WTC11 (cell line): ENCODE measurements at places on chromosomes 1 and 21. TPM values are rescaled to one million over a fixed set of nuclear protein-coding genes. Genes with fewer than 3 reads are reported as not detected.

DNA sequence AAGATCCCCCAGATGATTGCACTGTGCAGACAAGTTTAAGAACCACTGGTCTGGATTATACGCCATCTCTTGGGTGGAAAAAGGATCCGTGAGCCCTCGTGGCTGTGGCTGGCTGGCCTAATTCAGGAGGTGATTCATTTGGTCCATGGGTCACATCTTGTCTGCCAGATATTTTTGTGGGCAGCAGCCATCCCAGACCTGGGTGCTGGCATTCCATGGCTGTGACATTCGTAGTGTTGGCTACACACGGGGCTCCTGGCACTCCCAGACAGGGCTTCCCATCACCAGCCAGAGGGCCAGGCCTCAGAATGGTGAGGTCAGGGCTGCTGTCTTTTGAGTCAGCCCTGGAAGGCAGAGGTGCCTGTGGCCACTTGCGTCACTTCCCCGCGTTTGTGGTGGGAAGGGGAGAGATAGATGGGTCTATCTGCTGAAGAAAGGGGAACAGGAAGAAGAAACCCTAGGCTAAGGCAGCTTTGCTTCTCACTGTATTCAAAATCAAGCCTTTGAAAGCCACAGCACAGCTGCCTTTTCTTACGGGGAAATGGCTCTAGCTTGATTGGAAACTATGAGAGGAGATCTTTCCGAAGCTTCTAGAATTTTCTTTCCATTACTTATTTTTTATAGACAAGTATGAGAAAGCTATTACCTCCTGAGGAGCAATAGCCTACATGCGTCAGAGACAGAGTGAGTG is 32.4 kb downstream of the EIF2D start:
- H3K4me1 ChIP-seq: peaks cover 7% of the 10 kb centered on the region
- no peaks in the 10 kb centered on the region for H3K27me3 ChIP-seq
- H3K4me3 ChIP-seq: no peak overlapping the region
- no peak for DNase-seq

The OVAAL gene
- not detected in 3 replicates for total RNA-seq

GRCh38 chr21:44347911-44348451 is 5.4 kb upstream of the TRPM2 start:
- no peak overlapping the region for H3K27ac ChIP-seq
- H3K36me3 ChIP-seq: no peaks in the 10 kb centered on the region
- peaks cover 35% of the 10 kb centered on the region for H3K27me3 ChIP-seq
- peaks cover 1% of the 10 kb centered on the region; the same call in 1 of the 2 replicates for H3K4me1 ChIP-seq

The SFN gene
- 8.0 to 14.3 TPM (median 8.0 TPM) in 3 replicates for total RNA-seq

The HUNK gene
- total RNA-seq: 5.0 to 7.0 TPM (median 6.1 TPM) in 3 replicates

GRCh38 chr1:229258757-229259060 is 12.2 kb upstream of the RAB4A start:
- no peak for DNase-seq
- no peak overlapping the region for H3K4me3 ChIP-seq
- no peaks in the 10 kb centered on the region for H3K27me3 ChIP-seq
- no peaks in the 10 kb centered on the region for H3K36me3 ChIP-seq
- H3K4me1 ChIP-seq: peaks cover 25% of the 10 kb centered on the region
- no peak overlapping the region; the same call in 1 of the 2 replicates for H3K27ac ChIP-seq

DNA sequence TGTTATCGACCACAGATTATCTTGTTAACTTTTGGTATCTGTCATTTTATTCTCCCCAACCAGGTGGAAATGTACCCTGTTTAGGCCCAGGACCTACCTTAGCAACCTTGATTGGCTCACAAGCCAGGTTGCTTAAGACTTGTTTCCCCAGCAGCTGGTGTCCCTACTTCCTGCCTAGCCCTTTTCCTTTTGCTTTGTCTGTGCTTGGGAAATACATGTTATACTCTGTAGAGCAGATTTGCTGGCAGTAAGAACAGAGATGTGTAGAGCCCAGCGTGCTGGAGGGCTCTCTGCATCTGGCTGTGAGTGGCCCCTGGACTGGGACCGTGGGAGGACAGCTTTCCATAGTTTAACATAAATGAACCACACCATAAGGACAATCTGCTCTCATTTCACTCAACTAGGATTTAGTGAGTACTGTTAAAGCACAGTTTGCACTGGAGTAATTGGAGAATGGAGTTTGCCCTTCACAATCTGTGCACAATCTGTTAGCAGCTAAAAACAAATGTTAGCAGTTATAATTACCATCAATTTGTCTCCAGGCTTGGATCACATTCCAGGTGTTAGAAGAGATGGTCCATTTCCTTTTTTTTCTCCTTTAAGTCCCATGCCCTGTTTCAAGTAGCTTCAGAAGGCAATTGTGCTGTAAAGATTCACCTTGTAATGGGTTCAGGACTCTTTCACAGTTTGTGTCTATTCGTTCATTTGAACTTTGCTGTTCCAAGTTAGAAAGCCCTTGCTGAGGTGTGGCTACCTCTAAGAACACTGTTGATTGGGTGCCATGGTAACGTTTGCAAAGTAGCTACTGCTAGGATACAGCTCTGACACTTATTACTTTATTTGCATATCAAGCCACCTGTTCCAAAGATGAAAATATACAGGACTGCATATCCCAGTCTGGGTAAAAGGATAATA is at the start of gene APOBEC4:
APOBEC4 (minus strand) TSS at position 770 of the 915 bp plus-strand sequence. CDS start 4,535 bp downstream, outside the sequence.
- H3K27ac ChIP-seq: no peak within 1 kb of the TSS
- H3K36me3 ChIP-seq: 0 out of 2 replicates have a peak, but pooled peaks cover 1% of the 10 kb centered on the region
- no peak within 1 kb of the TSS for H3K4me3 ChIP-seq
- no peaks in the 10 kb centered on the region for H3K27me3 ChIP-seq
- H3K4me1 ChIP-seq: peaks cover 11% of the 10 kb centered on the region

- peak overlapping the region; percentile 88 for H3K27ac ChIP-seq
- no peaks in the 10 kb centered on the region for H3K36me3 ChIP-seq
- DNase-seq: no peak
- H3K4me1 ChIP-seq: peaks cover 85% of the 10 kb centered on the region
- H3K27me3 ChIP-seq: no peaks in the 10 kb centered on the region
These were observed 30.0 kb downstream of the SOX13 start for GRCh38 chr1:204102739-204103430.

The KIF2C gene
- total RNA-seq: 82.6 to 93.8 TPM (median 85.4 TPM) in 3 replicates

GRCh38 chr1:157335056-157335455 is 196.9 kb upstream of the ETV3 start:
- H3K4me1 ChIP-seq: peaks cover 6% of the 10 kb centered on the region
- no peak overlapping the region for H3K27ac ChIP-seq
- no peak overlapping the region for H3K4me3 ChIP-seq
- peaks cover 4% of the 10 kb centered on the region; the same call in 1 of the 2 replicates for H3K27me3 ChIP-seq
- no peak for DNase-seq
- H3K36me3 ChIP-seq: peaks cover 13% of the 10 kb centered on the region

GRCh38 chr1:107132780-107133179 is 8.1 kb upstream of the NTNG1 start:
- no peak overlapping the region for H3K27ac ChIP-seq
- H3K4me3 ChIP-seq: no peak overlapping the region
- no peaks in the 10 kb centered on the region for H3K36me3 ChIP-seq
- no peak for DNase-seq
- peaks cover 15% of the 10 kb centered on the region; the same call in 1 of the 2 replicates for H3K4me1 ChIP-seq

The HIVEP3 gene
- 0.44 to 0.57 TPM (median 0.55 TPM) in 3 replicates for total RNA-seq

DNA sequence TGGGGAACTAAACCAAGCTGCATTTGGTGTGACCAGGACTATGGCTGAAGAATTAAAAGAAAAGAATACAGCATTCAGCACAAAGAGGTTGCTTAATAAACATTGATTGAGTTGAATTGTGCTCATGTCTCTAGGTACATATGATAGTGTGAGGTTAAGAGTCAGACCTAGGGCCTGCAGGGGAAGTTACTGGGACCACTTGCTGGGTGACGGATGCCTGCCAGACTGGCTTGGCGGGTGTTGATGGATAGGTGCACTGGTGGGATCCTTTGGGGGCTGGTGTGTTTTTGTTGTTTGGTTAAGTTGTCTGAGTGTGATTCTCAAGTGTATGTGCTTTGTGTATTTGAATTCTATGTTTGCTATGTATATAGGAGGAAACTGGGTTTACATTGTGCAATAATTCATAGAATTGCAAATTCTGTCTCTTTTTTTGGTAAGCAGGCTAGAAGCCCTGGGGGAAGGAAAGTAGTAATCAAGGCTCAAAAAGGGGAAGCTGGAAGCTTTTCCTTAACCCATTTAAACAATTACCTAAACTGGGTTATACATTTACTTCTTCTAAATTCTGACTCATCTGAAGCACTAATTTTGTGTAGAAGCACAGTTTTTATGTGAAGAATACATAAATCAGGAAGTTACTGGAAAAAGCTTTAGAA is 1.8 kb downstream of the CD101 start:
- H3K4me3 ChIP-seq: no peak overlapping the region
- no peak for DNase-seq
- H3K4me1 ChIP-seq: peaks cover 42% of the 10 kb centered on the region

DNA sequence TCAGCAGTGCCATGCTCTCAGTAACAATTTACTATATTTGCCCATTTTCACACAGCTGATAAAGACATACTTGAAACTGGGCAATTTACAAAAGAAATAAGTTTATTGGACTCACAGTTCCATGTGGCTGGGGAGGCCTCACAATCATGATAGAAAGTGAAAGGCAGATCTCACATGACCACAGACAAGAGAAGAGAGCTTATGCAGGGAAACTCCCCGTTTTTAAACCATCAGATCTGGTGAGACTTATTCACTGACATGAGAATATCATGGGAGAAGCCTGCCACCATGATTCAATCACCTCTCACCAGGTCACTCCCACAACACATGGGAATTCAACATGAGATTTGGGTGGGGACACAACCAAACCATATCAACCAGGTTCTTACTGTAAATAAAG is 112.1 kb upstream of the C1orf87 start:
- peaks cover 43% of the 10 kb centered on the region for H3K36me3 ChIP-seq
- H3K4me3 ChIP-seq: no peak overlapping the region
- DNase-seq: no peak
- H3K27me3 ChIP-seq: no peaks in the 10 kb centered on the region; the same call in none of the 2 replicates
- no peak overlapping the region for H3K27ac ChIP-seq

GRCh38 chr1:184595596-184595995 is 159.1 kb downstream of the EDEM3 start:
- DNase-seq: no peak
- H3K27me3 ChIP-seq: no peaks in the 10 kb centered on the region
- peaks cover 5% of the 10 kb centered on the region for H3K36me3 ChIP-seq

The FAM151A gene
- total RNA-seq: 0.11 TPM in 1 of 3 replicates, not detected in the others

DNA sequence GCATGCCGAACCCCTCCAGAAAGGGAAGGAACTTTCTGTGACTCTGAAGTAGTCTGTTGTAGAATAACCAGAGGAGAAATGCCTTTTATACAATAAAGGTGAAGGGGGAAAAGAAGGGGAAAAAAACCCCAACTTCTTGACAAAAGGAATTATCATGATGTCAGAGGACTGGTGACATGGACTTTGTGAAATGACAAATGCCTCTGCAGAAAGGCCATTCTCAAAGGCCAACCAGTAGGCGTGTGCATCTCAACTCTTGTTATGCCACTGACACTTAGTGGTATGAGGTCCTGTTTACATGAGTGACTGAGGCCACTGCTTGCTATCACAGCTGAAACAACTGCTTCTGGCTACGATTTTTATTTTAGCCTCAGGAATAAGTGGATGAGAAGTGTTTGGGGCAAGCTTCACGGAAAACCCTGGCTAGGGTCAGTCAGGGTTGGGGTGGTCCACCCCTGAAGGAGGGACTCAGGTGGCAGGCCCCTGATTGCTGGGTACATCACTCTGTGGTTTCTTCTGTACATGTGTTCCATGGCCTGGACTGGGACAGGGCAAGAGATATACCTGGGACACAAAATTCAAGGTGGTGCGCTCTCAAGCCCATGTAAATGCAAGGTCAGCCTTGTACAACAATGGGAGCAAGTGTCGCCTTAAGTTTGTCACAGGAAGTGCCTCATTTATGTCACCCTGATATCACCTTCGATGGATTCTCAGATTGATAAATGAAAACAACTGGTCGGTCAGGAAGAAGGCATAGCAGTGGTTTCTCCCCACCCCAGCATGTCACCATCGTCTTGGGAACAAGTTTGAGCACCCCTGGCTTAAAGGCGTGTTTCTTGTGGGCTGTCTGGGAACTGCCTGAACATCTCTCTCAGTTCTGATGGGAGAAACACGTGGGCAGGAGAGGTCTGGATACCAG is 12.4 kb downstream of the RUNX1 start:
- H3K27me3 ChIP-seq: no peaks in the 10 kb centered on the region; the same call in 1 of the 2 replicates
- no peaks in the 10 kb centered on the region for H3K36me3 ChIP-seq
- DNase-seq: no peak
- H3K4me3 ChIP-seq: no peak overlapping the region
- H3K4me1 ChIP-seq: peaks cover 9% of the 10 kb centered on the region

The MYBPHL gene
- total RNA-seq: 0.23 to 1.2 TPM (median 0.94 TPM) in 3 replicates
